ENCODE measurements at places on chromosomes 5 and 9. TPM values are rescaled to one million over a fixed set of nuclear protein-coding genes. Genes with fewer than 3 reads are reported as not detected.

- no peak for DNase-seq
Observed at GRCh38 chr5:140591747-140592372, 27.2 kb downstream of the SLC35A4 start.

GRCh38 chr9:135267191-135267809 is 179.8 kb downstream of the OLFM1 start:
- DNase-seq, result no peak

Gene FBXL17
- total RNA-seq, result 13.5 TPM

DNA sequence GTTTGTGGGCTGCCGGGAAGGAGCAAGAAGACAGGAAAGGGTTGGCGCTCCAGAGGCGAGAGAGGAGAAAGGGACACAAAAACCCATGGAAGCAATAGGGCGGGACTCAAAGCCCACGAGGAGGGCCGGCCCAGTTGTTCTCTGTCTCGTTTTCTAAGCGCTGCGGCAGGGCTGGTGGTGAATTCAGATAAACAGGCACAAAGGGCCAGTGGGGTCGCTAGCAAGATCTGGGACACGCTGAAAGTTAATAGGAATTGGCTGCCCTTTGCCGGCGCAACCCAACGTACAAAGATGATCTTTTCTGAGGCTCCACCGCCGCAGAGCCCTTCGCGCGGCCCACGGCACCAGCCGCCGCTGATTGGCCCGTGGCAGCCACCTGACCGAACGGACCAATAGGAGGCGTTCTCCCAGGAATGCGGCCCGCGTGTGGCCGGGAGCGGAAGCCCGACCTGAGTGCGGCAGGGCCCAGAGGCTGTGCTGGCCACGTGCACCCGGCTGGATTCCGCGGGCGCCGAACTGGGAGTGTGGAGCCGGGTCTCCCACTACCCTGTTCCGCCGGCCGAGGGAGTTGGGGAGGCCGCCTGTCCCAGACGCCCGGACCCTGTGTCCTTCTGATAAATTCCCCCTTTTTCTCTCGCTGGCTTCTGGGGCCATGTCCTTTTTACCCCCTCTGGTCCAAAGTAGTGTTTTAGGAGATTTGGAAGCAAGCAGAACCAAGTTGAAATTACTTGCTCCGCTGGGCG is 16.8 kb upstream of the NSD1 start:
- DNase-seq, result peak; percentile 85

Gene ISOC1
- total RNA-seq, result 21.5 TPM

Gene SHOC1
- total RNA-seq, result under 0.01 TPM

GRCh38 chr9:81893929-81894328 is 34.3 kb upstream of the SPATA31D4 start:
- DNase-seq, result no peak

DNA sequence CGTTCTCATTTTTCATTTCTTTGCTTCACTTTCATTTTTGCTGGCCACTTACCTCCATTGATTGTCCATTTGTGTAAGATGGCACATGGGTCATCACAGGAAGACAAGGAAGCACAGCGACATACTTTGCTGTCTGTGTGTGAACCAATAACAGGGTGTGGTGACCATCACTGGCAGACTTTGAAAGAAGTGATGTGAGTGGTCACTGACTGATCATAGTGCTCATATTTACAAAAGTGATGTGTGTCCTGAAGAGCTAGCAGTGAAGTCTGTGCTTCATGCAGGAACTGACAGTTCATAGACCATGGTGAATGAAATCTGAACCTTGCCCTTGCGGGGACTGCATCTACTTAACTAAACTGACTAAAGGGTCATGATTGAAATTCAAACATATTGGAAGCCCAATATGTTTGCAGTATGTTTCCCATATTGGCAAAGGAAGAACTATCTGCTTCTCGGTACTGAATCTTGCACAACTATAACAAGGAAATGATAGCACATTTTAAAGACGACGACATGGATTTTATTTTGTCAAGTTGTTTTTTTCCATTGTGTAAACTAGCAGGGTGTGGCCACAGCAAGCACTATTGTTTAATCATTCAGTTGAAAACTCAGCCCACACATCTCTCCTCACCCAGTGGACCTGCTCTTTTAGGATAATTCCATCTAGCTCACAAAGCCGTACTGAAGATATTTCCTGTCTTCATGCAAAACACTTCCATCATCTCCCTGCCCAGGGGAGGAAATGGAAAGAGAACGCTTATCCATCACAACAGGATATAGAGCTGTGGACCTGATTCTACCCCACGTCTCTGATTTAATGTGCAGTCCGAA is 232.0 kb upstream of the ANKRD55 start:
- no peak for DNase-seq

DNA sequence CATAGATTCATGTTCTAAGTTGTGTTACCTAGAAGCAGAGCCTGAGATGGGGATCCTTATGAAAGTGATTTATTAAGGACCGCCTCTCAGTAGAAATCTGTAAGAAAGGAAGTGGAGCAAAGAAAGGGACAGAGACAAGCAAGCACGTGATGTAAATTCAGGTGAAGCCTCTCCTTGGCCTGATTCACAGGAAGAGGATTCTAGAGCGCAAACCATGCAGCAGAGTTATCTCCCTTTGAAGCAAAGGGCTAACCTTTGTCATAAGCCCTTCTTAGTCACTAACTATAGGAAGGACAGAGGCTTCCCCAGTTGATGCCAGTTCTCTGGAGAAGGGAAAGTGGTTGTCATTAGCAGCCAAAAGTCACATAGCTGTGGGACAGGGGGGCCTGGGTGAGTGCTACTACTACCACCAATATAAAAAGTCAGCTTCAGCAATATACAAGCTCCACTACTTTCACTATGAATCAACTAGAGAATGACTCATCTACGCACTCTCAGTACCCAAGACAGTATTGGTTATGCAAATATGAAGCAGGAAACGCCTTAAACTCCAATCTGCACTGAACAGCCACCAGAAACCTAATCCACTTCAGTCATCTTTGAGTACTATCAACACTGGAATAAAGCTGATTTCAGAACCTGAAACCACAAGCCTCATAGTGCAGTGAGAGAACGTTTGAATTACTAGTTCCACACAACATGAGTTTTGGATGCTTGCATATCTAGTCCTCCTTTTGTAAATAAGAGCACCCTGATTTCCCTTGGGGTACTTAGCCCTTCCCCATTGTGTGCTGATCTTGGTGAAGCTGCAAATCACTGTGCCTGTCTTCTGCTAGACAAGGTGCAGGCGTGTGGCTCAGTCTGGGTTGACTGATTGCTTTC is 162.7 kb downstream of the ZNF608 start:
- peak; percentile 16 for DNase-seq

DNA sequence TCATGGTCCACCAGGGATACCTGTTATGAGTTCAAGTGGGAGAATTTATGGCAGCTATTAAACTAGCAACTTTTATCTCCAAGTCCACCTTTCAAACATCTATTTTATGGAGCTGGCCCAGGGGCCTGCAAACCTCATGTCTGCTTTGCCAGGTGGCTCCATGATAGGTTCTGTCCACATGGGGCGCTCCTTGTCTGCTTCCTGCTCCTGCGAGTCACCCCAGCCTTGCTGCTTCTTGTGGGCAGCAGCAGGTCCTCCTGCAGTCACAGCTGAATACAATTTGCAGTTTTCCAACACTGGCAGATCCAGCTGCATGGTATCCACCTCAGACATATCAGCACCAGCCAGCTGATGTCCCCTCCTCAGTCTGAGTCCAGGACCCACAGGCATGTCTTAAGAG is 39.6 kb upstream of the FRRS1L start:
- no peak for DNase-seq

GRCh38 chr9:120324996-120325642 is 254.8 kb downstream of the CDK5RAP2 start:
- no peak for DNase-seq

DNA sequence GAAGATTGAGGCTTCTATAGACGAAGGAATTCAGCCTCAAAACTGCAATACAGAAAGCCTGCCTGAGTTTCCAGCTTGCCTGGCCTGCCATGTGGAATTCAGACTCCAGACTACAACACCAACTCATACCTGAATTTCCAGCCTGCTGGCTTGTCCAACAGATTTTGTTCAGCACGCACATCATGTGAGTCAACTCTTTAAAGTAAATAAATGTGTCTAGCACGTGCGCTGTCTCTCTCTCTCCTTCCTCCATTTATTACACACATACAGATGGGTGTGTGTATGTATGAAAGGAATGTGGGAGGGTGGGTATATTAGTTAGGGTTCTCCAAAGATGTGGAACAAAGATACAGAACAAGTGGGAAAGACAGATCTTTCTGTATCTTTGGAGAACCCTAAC is 82.4 kb upstream of the TAS2R1 start:
- DNase-seq, result no peak

DNA sequence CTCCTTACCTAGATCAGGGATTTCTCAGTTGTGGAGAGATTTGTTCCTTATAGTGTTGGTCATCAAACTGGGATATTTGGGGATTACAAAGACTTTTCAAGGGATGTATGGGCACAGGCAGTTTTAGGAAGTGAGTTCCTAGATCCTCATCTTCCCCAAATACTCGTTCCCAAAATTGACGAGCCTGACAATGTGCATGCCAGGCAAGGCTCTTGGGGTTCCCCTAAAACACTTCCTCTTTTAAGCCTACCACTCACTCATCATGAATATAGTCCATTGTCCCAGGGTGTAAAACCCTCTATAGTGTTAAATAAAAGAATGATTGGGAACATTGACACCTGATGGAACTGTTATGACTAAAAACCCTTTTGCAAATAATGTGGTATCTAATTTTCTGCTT is 26.4 kb downstream of the PDCD1LG2 start:
- DNase-seq, result no peak

DNA sequence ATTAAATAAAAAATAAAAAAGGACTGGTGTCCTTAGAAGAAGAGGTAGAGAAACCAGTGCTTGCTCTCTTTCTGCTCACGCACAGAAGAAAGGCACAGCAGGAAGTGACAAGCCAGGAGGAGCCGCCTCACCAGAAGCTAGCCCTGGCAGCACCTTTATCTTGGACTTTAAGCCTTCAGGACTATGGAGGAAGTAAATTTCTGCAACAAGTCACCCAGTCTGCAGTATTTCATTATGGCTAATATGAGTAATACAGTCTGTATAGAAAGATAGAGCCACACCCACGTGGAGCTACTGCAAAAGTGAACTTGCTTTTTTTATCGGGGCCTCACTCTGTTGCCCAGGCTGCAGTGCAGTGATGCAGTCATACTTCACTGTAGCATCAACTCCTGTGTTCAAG is 68.4 kb downstream of the PDZD2 start:
- DNase-seq, result no peak

DNA sequence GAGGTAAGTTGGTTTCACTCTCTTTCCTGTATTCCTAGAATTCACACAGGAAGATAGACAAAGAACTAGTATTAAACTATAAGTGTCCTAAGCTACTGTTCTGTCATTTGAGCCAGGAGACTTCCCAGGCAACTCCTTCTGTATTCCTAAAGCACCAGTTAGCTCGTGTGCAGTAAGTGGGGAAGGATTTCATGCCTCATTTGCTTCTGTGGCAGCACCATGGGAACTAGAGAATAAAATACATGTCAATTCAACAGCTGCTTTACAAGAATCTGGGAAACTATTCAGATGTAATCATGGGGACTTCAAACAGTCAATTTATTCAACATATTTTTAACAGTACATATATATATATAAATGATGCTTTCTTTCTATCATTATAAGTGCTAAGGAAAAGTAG is 762.3 kb downstream of the PRELID2 start:
- DNase-seq, result no peak

- no peak for DNase-seq
Observed at GRCh38 chr5:14449052-14449661, 132.4 kb upstream of the OTULINL start.

GRCh38 chr9:96135753-96136290 is 166.2 kb downstream of the HSD17B3 start:
- no peak for DNase-seq

Gene SPDL1
- total RNA-seq, result 29.8 TPM

- DNase-seq, result no peak
Observed at GRCh38 chr9:27379311-27380251, 82.6 kb upstream of the EQTN start.

Gene CTXN3
- not detected for total RNA-seq

GRCh38 chr5:39016587-39017275 is 57.5 kb downstream of the RICTOR start:
- no peak for DNase-seq

Gene WHRN
- total RNA-seq, result 3.2 TPM

GRCh38 chr5:171569065-171569712 is 149.7 kb downstream of the FGF18 start:
- no peak for DNase-seq

Gene SPINK5
- 3.4 TPM for total RNA-seq

DNA sequence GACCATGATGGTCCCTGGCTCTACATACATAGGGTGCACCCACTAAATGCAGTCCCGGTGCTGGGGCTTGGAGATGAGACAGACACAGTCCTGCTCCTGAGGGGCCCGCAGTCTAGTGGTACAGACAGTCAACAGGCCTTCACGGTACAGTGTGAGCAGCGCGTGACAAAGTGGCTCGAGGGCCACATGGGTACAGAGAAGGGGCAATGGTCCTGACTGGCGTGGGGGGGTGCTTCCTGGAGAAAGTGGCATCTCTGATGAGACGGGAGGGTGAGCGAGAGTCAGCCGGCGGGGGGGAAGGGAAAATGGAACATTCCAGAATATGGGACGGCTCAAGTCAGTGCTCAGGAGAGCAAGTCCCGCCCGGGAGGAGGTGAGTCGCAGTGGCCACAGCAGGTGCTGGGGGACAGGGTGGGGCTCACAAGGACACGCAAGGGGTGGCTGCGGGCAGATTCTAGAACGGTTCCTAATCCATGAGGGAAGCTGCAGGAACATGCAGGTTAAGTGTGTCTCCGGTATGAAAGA is 38.0 kb downstream of the WHRN start:
- DNase-seq, result no peak

Gene ORM1
- total RNA-seq, result 3.1 TPM

All from thymus (tissue), 14 donors.